ENCODE measurements at places on chromosomes 6 and 20.

- no peak for DNase-seq
These were observed 179.9 kb upstream of the TAB2 start for GRCh38 chr6:149137594-149137993.

DNA sequence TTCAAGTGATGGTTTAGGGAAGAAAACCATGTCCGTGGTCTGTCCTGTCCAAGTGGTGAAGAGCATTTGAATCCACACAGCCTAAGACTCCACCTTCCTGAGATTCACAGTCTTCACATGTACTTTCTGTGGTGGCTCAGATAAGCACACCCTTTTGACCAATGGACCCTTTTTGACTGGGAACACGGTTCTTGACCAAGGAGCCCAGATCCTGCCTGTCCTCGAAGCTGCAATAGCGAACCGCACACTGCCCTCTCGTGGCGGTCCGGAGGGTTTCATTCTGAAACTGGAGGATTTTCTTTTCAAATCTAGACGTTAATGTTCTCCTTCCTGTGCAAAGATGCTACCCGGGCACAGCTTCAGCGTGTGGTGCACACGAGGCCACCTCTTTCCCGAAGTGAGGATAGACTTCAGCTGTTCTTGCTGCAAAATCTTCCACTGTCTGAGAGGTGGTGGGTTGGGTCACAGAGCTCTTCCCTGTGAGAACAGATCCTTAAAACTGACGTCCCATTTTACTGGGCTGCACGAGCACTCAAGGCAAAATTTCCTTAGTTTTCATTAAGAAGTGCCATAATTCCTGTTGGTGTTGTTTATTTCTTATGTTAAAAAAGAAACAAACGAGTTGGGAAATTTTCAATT, 90.5 kb downstream of the SYNJ2 start:
- DNase-seq: peak; percentile 72

DNA sequence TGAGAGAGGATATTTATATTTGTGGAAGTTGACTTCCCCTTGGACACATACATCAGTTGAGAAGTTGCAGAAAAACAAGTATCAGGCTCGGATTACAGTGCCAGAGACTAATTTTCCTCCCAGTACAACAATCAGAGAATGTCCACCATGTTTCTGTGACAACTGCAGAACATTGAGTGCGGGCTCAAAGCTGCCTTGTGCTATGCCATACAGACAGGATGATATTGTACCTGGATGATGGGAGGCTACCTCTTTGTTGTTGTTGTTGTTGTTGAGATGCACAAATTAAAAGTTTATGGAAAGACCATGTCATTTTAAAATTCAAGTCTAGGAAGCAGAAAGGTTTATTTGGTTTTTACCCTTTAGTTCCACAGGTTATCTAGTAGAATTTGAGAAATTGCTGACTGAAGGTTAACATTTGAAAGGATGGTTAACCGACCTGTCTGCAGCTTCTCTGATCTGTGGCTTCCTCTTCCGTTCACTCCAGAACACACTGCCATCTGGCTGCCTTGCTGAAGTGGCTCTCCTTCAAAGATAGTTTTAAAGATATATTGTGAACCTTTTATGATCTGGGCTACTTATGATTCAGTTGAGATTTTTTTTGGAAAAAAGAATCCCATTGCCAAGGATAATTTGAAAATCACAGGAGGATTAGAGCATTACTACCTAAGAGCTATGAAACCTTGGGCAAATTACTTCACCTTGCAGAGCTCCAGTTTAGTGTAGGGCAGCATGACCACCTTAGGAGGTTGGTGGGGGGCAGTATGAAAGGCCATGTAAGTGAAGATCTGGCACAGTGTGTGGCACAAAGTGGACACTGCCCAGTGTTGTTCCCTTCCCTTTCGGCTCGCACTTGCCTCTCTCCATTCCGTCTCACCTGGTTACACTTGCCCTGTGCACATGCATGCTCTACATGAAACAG, 15.9 kb downstream of the TMEM200A start:
- DNase-seq: no peak

- peak; percentile 67 for DNase-seq
These were observed 41.2 kb downstream of the HIVEP2 start for GRCh38 chr6:142903812-142904211.

DNA sequence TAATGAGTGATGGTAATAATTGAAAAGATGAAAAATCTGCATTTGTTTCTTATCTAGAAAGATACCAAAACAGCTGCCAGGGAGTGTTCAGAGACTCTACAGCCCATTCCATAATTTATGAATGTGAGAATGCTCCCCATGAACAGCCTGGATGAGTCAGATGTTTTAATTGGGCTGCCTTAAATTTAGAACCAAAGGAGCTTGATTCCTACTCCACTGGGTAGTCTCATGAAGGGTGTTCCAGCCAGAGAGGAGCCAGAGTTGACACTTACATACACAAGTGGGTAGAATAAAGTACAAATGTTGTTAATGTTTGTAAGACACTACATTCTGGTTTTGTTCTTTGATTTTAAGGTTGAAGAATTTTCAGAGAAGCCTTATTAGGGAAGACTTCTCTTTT, 158.7 kb upstream of the PRND start:
- DNase-seq: no peak

- DNase-seq: no peak
These were observed 400.2 kb downstream of the GJA1 start for GRCh38 chr6:121835662-121836061.

DNA sequence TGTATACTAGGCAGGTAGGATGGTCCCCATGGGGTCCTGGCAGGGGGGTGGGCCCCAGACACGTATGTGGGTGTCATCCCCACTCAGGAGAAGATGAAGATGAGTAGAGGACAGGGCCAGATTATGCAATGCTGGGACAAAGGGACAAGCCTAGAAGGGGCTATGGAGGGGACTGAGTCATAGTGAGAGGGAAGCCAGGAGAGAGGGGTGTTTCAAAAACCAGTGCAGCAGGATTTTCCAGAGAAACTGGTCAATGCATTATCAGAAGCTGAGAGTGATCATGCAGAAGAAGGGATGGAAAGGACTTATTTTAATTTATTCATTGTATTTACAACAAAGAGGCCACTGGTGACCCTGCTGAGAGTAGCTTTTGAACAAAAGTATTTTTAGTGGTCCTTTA, 74.0 kb downstream of the PPP1R3G start:
- no peak for DNase-seq

Data from fibroblast of skin of back (primary cell).